ENCODE measurements at places on chromosomes 11 and 22.
A peak's percentile ranks its signal among the peaks of the same experiment; 100 is the strongest.

GRCh38 chr11:103901656-103902055 is 134.8 kb upstream of the DDI1 start:
- no peak for DNase-seq

DNA sequence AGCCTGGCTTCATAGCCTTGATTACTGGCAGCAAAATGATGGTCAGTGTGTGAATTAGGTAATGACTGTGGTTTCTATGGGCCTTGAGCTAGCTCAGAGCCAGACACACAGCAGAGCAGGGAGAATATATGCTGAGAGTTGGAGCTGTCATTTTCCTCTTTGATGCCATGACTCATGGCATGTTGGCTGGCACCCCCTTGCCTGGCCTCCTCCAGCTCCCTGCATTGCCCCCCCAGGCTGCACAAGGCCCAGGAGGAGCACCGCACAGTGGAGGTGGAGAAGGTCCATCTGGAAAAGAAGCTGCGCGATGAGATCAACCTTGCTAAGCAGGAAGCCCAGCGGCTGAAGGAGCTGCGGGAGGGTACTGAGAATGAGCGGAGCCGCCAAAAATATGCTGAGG is 20.3 kb upstream of the RRM1 start:
- DNase-seq: no peak

DNA sequence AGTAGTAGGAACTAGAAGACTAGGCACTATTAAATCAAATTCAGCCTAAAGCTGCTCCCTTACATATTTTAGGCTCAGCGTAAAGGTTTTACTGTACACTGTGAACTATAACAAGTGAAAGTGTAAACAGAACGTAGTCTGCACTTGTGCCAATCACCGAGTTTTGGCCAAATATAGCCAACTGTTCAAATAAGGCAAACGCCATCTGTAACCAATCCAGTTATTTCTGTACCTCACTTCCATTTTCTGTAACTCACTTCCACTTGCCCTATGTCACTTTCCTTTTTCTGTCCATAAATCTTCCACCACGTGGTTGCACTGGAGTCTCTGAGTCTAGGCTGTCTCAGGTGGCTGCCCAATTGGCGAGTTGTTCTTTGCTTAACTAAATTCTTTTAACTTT is 2132.2 kb downstream of the LRRC4C start:
- DNase-seq: no peak

GRCh38 chr11:26026078-26026477 is 305.9 kb upstream of the ANO3 start:
- no peak for DNase-seq

GRCh38 chr11:8656291-8656690 is 26.2 kb downstream of the TRIM66 start:
- no peak for DNase-seq

DNA sequence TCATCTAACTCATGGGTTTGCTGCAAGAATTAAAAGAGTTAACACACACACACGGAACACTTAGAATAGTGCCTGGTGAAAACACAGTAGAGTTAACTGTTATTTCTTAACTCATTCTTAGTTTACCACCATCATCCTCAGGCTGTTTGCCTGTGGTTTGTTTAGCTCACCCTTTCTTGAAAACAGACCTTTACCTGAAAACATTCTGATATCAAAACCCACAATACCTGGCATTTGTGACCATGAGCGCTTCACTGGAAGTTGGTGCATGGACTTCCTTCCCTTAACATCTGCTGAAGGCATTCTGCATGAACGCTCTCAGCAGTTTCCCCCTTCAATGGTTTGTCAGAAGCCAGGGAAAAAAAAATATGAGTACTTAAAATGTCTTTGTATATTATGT is 256.0 kb downstream of the ETS1 start:
- DNase-seq: no peak

- DNase-seq: no peak
Observed at GRCh38 chr22:31094021-31094551, 13.0 kb downstream of the SMTN start.

DNA sequence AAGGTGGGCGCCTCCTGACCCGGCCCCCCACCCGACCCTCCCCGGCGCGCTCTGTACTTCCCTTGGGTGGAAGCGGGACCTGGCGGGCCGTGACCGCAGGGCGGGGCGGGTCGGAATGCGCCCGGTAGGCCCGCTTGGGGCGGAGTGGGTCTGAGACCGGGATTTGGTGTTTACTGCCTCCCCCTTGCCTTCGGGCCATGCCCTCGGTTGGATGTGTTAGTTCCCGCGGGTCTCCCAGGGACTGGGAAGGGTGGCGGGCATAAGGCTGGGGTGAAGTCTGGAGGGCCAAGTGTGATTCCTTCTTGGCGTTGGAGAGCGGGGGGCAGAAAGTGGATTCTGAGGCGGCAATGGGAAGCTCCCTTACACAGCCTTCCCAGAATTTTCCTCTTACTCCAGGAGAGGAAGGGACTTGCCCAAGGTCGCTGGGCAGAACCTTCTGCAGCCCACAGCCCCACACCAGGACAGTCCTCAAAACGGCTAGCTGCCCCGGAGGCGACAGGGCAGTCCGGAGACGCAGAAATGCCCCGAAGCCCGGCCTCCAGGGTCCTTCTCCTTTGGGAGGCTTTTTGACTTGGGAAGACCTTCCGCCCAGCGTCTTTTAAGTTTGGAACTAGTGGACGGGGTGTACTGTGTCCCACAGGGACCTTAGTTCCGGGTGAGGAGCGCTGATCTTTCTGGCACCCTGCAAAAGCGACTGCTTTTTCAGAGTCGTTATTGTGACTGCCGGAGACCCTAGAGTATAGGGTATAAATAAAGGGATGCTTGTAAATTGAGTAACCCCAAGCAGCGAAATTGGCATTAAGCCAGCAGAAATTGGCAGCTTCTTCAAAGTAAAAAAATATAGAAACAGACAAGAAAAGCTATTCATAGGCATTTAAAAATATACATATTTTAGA is 647 bp downstream of the SWAP70 start:
- peak; percentile 44 for DNase-seq

DNA sequence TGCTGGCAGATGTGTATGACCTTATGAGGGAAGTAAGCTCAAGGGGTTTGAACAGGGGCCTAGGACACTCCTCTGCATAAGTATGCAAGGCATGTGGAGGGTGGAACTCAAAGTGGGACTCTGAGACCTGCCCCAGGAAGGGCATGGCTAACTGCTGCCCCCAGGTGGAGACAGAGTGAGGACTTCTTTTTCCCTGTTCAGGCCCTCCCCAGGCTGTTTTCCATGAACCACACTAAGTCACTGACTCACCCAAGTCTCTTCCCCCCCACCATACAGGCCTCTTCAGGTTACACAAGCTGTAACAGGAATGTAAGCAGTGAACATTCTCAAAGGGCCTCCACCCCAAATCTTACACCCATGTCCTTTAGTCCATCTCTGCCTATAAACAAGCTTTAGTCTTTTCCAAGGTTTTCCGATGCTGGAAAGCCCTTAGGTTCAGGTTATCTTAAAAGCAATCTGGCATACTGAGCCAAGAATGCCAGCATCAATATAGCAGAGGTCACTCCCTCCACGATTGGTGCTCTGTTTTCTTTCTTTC is 13.1 kb downstream of the EEF1G start:
- DNase-seq: peak; percentile 71

DNA sequence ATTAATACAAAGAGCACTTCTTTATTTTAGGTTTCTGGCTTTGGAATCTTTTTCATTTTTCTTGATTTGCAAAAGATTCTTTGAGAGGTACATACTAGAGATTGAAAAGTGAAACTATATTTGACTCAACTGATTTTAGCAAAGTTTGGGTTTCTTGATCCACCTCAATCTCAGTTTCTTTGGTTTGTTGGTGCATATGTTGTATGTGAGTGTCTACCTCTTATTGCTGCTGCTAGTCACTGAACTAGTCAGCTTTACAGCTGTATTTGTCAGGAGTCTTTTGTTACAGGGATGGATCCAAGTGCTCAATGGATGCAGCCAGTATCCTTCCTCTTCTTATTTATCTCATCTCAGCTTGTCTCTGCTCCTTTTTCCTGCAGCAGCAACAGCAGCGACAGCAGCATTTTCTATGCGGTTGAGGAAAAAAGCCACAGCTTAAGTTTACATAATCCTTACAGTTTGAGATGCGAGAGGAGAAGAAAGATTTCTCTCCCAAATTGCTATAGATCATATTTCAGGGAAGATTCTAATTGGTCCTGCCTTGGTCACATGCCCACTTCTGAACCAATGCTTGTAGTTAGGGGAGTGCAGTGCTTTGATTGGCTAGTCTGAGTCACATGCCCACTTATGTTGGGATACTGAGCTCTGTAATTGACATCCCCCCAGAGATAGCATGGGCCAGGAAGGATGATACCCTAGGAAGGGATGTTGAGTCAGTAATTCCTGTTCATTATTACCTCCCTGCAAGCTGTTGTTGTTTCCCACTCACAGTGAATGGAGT is 10.0 kb upstream of the ZNRF3 start:
- no peak for DNase-seq

GRCh38 chr11:96188243-96189006 is 154.6 kb downstream of the MAML2 start:
- DNase-seq: no peak

DNA sequence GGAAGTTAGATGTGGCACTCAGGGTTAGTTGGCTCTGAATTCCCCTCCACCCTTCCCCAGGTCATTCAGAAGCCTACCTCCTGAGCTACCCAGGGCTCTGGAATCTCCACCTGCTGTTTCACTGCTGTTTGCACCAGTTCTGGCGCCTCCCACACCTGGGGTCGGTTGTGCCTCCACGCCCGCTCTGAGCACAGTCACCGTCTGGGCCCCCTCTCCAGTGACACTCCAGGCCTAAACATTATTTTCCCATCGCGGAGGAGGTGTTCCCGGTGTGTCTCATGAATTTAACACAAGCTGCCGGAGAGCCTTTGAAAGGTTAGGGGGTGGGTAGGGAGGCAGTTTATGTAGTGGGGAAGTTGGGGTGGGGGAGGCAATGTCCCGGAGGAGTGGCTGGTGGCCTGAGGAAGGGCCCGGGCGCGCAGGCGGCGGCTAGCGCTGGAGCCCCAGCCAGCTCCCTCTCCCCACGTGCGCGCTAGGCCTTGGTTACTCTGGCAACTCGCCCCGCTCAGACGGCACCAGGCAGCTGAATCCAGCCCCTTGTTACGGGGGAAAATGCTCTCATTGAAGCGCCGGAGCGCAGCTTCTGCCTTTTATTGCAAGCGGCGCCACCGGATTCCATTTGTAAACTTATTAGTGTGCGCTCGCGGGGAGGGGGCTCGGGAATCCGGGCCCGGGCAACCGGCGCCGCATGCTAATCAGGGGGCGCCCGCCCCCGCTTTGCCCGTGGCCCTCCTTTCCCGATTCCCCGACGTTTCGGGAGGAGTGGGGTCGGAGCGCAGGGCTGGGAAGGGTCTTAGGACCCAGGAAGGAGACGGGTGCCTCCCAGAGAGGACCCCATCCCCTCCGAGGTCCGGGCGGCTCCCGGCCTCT is 52.4 kb downstream of the GRIK4 start:
- DNase-seq: no peak

- DNase-seq: no peak
Observed at GRCh38 chr22:42303396-42304323, 33.2 kb upstream of the TCF20 start.

GRCh38 chr11:92771701-92772100 is 197.8 kb upstream of the MTNR1B start:
- DNase-seq: no peak

- DNase-seq: no peak
Observed at GRCh38 chr11:80281194-80281593, 840.4 kb upstream of the TENM4 start.

DNA sequence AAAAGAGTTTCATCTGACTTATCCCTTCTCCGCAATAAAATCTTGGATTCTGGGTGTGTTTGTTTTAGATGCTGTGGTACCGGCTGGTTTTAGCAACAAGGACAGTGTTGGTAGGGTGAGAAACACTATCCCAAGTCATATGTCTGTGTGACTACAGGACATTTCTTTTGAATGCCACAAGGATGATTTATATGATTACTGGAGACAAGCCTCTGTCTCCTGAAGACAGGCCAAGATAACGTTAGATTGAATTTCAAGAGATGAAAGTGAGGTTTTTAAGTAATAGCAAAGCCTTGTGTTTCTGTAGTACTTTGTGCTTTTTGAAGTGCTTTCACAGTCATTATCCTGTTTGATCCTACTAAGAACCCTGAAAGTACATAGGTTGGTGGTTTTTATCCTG is 101.6 kb downstream of the COMMD9 start:
- DNase-seq: no peak

GRCh38 chr11:35602160-35602793 is 16.0 kb upstream of the FJX1 start:
- no peak for DNase-seq

GRCh38 chr22:39496131-39496838 is 5.8 kb upstream of the MIEF1 start:
- DNase-seq: peak; percentile 39

DNA sequence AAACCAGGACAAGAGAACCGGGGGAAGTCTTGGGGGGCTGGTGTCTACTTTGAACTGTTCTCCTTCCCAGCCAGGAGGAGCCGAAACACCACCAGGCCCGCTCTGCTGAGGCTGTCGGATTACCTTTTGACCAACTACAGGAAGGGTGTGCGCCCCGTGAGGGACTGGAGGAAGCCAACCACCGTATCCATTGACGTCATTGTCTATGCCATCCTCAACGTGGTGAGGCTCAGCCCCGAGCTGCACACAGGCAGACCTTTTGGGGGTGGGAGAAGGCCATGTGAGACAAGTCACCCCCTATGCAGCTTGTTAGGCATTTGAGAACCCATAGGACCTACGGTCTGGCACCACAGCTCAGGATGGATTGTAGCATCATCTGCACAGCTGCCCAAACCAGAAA is 2.8 kb downstream of the HTR3A start:
- no peak for DNase-seq

DNA sequence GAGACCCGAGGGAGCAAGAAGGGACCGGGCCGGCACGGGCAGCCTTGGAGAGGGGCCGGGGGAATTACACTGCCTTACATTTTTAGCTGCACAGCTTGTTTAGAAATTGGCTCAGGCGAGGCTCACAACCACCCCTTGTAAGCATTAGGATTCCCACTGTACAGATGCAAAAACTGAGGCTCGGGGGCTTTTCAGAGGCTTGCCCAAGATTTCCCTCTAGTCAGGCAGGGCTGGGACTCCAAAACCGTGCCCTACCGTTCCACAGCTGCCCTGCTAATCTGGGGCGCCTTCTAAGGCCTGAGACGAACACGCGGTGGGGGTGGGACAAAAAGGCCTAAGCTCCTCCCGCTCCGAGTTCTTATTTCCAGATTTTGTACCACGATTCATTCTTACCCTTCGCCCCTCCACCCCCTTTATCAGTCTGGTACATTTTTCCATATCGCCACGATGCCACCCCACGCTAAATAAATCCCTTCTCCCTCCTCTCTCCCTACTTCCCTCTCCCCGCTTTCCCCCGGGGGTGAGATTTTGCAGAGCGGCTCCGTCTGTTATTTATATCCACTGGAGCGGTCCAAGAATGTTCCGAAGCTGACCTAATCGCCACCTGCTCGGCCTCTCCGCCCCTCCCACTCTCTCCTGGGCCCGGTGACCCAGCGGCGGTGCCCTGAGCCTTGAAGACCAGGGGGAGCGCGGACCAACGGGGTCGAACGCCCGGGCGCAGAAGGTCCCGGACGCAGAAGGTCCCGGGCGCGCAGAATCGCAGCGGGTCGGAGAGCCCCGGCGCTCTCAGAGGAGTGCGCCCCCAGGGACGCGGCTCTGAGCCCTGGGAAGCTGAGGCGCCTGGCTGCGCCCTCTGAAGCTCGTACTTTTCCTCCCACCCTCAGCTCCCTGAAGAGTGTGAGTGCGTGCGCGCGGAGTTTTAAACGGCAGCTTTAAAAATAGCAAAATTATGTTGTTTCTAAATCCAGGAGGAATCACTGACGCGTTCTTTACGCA is 764 bp upstream of the PACSIN3 start:
- no peak for DNase-seq

GRCh38 chr11:106585061-106585460 is 433.2 kb downstream of the GUCY1A2 start:
- DNase-seq: no peak

- DNase-seq: no peak
Observed at GRCh38 chr22:21051145-21051830, 5.5 kb downstream of the LRRC74B start.
